ENCODE measurements at places on chromosomes 16 and 17.

DNA sequence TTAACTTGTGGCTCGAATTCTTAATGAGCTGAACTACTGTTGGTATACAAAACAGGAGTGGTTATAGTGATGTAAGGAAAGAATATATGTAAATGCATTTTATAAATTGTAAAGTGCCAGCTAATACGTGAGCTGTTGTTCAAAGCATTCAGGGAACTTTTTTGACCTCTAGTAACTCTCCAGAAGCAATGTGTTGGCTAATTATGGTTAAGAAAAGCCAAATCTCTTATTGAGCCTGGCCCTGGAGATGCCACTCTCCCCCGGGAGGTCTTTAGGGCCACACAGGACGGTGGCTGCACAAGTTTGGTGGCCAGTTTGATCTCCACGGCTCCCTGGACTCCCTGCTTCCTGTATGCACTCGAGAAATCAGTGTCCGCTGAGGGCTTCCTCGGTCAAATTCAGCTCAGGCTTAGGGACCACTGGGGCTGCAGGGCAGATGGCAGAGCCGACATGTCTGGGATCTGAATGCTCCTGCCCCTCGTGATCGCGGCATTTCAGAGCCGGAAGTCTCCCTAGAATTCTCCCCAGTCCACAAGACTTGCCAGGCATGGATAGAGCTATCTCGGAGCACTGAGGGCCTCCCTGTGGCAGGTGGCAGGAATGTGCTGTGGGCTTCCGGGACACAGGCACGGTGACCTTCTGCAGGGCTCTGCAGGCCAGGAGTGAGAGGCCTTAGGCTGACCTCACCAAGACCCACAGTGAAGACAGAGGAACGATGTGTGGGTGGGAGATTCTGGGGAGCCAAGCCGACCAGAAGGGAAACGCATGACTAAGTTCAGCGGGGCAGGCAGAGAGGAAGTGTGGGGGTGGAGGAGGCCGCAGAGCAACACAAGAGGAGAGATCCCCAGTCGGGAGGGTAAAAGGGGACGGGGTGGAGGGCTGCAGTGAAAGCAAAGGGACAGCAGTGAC, 18.6 kb upstream of the PITPNM3 start:
- no peak for DNase-seq

- no peak for DNase-seq
These were observed 9.9 kb downstream of the DHODH start for GRCh38 chr16:72018470-72018869.

DNA sequence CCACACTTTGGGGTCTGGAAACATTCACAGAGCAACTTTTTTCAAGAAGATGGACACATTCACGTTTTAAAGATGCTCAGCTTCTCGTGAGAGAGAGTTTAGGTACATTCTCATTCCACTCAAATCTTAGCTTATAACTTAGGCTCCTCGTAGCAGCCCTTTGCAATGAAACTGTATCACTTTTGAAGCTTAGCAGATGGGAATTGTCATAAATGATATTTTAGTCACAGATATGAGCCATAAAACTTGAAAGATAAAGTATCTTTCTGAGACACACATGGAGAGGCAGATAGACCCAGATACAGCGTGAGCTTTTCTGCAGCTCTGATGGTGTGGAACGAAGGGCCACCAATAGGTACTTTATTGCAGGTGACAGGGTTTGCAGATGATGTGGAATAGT, 41.1 kb downstream of the RBFOX1 start:
- no peak for DNase-seq

DNA sequence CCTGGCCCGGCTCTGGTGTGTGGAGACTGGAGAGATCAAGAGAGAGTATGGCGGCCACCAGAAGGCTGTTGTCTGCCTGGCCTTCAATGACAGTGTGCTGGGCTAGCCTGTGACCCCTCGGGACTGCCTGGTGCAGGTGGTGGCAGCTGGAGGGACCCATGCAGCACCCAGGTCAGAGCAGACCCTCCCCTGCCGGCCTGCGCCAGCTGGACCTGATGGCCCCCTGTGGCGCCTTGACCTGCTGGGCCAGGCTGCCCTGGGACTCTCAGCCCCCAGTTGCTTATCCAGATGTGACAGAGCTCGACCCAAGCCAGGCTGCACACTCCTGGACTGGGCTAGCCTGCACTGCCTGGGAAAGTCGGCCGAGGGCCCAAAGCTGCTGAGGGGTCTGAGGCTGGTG, 1.9 kb downstream of the BRICD5 start:
- no peak for DNase-seq

- DNase-seq: no peak
These were observed 4.9 kb downstream of the INO80E start for GRCh38 chr16:30000735-30001631.

- DNase-seq: no peak
These were observed 4.3 kb upstream of the CLEC19A start for GRCh38 chr16:19281246-19281645.

Measured in LoVo (cell line).